Stimulated activated CD4-positive, alpha-beta T cell treated with anti-CD3 and anti-CD28 coated beads, Interleukin-1b, Interleukin-23, amount 100 ng/mL, for 24 hours (primary cell): ENCODE measurements at places on chromosomes 1 and 21.

DNA sequence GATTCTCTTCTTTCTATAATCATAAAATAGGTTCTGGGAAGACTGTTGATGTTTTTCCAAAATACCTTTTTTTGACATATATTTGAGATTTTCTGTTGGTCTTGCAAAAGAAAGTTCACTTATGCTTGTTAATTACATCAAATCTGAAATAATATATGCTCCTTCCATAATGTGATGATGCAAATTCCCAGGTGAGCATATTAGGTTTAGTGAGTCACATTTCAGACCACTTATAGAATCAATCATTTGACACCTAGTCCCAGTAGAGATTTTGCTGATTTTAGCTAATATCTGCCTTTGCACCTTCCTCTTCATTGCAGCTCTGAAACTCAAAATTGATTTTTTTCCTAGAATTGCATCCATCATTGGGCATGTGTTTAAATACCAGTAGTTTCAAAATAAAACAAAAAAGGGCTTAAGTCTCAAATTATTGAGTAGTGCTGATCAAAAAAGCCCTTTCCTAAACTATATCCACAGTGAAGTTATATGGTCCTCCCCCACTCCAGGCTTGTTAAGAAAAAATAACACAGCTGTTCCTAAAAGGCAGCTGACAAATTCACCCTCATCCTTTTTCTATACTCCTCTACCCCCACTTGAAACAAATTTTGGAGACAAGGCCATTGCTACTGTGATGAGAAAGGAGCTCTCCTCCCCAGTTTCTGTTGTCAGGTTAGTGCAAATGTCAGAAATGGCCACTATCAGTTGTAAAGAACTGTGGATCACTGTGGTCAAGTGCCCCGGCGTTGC is 37.1 kb upstream of the KCNQ4 start:
- no peak for DNase-seq

GRCh38 chr21:42747746-42748351 is 94.4 kb downstream of the PDE9A start:
- no peak for DNase-seq

DNA sequence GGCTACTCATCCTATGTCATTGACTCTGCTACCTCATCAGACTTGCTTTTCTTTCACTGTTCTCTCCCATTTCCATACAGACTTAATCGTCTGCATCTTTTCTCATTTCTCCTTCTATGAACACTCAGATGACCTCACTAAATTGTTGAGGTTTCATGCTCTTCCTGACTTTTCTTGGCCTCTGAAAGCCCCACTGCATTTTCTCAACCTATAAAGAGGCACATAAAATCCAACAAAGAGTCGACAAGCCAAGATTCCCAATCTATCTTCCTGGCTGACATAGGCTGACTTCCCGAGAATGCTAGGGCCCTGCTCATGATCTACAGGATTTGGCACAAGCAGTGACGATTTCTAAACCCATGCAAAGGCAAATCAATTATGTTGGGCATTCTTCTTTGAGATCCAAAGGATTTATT is 280.8 kb upstream of the DPYD start:
- DNase-seq = no peak

GRCh38 chr1:12709091-12709491 is 6.8 kb upstream of the AADACL3 start:
- no peak for DNase-seq

DNA sequence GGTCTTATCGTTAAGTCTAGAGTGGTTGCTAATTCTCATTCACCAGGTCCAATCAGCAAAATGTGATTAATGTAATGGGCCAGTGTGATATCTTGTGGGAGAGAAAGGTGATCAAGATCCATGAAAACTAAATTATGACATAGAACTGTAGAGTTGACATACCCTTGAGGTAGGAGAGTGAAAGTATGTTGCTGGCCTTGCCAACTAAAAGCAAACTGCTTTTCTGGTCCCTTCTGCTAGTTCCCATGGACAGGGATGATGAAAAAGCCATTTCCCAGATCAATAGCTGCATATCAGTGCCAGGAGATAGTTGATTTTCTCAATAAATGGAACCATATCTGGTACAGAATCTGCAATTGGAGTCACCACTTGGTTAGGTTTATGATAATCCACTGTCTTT is 65.8 kb downstream of the FH start:
- DNase-seq = no peak

- DNase-seq = no peak
Observed at GRCh38 chr1:29333008-29333407, 96.7 kb downstream of the PTPRU start.

GRCh38 chr1:181516706-181517105 is 33.4 kb downstream of the CACNA1E start:
- DNase-seq = no peak

GRCh38 chr1:246726881-246727280 is 2.7 kb downstream of the SCCPDH start:
- DNase-seq = no peak

DNA sequence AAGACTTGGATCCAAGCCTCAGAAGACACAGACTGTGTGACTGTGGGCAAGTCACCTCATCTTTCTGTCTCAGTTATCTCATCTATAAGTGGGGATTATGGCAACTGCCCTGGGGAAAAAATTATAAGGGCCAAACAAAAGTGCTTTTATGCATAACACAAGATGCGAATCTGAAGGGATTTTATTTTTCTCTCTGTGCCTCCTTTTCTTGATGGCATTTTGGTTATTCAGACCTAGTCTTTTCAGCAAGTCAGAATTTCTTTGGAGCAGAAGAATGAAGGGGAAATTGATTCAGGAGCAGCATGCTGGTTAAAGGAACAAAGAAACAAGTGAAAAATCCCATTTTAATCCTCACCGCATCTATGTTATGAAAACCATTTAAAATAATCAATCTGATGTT is 86.9 kb downstream of the PBX1 start:
- no peak for DNase-seq

- DNase-seq = no peak
Observed at GRCh38 chr1:208803011-208803811, 559.0 kb upstream of the PLXNA2 start.

DNA sequence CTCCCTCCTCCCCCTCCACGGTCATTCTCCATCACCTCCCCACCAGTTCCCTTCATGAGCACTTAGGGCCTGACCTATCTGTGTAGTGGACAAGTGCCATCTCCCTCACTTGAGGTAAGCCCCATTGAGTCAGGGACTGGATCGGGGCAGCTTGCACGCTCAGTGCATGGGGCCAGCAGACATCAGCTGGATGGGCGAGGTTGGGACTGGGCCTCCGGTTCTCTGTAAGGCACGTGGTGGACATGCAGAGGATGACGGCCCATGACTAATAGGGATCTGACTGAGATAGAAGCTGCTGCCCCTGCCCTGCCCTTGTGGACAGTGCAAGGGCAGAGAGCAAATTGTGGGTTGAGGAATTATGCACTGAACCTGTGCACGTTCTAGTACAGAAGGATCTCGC is 120.4 kb upstream of the C1orf174 start:
- no peak for DNase-seq

DNA sequence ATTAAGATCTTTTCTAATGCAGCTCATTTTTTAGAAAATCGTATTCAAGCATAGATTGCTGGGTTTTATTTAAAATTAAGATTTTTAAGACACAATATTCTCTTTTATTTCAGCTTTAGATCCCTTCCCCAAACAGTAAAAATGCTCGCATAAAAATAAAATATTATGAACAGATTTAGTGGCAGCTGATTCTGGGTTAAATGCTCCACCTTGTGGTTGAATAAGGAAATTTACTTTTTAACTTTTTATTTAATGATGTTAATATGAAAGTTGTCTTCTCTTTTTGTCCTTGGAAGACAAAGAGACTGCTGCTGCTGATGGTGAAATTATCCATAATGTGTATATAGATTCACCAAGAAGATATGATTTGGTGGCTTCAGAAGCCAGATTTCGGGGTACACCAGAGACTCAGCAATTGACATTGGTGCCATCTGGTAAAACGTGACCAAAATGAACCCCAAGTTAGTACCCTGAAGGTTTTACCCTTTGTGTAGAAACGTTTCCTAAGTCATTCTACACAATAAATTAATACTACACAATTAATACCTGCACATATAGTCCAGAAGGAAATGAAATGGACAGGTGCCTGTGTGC is 128.0 kb downstream of the ADAMTS1 start:
- DNase-seq = no peak

DNA sequence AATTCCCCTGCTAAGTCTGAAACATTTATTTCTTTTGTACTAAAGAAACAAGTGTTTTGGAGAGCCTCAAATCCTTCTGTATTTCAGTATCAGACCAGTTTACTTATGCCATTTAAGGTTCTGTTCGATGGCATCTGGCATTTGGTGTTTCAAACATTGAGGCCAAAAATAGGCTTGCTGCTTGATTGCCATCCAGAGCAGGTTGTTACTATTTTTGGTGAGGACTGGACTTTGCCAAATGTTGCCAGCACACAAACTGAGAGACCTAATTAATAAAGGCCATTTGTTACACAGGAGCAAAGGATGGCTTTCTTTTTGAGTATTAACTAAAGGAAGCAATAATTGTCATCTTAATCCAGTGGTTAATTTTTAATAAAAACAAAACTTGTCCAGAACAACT is 26.2 kb downstream of the VPS45 start:
- no peak for DNase-seq

GRCh38 chr21:32181457-32181856 is 97.4 kb downstream of the MIS18A start:
- no peak for DNase-seq

DNA sequence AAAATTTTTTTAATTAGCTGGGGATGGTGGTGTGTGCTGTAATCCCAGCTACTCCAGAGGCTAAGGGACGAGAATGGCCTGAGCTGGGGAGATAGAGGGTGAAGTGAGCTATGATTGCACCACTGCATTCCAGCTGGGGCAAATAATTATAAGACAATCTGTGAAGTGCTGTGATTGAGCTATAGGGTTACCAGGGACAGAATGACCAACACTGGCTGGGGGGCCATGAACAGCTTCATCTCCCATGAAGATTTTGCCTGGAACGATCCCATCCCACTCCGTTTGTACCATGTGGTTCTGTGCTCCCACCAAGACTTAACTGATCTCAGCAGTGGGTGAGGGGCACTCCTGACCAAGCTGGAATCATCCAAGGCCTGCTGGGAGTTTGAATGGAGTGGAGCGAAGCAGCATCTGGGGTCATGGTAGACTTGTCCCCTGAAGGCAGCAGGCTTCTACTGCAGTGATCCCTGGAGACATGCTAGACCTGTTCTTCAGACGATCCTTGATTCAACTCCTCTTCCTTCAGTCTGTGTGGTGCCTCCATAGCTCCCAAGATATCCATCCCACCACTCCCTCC is 53.6 kb upstream of the CTPS1 start:
- DNase-seq = no peak

GRCh38 chr1:231926340-231926739 is 299.8 kb downstream of the DISC1 start:
- DNase-seq = no peak

DNA sequence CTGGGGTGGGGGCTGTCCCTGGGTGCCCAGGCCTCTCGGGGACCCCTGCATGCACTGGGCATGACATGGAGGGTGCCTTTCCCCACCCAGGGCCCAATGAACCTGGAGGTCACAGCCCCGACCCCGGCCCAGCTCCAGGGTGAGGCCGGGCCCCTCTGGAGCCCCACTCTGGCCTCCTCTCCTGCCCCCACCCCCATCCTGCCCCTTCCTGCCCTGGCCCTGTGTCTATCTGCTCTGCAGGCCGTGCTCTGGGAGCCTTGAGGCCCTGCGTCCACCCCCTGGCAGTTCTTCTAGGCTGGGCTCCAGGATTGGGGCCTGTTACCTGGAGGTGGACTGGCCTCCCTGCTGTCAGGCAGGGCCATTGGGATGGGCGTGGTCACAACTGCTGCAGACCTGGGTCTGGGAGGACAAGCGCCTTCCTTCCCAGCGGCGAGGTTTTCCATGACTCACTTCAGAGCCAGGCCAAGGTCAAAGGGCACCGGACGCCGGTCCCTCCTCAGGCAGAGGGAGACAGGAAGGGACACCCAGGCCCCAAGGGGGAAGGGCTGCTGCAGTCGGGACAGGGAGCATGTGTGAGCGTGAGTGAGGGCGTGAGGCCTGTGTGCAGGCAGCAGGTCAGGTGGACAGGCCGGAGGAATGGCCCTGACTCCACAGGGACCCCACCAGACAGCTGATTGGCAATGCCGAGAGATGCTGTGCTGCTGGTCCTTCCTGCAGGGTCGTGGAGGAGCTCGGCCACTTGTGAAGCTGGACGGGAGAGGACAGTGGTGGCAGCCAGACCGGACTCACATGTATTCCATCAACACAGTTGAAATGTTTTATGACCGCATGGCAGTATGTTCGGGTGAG is 31.1 kb upstream of the POFUT2 start:
- no peak for DNase-seq

DNA sequence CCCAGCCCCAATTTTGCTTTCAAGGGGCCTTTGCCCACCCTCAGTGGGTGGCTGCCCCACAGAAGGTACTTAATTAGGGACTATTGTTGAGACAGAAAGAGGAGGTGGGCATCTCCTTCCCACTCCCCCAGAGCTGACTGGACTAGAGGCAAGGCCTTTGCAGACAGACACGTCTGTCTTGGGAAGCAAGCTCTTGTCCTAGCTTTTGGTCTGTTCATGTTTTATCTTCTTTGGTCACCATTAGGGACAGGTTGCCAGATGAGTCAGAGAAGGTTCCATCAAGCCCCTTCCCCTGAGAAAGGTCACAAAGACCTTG is 27.7 kb downstream of the PTAFR start:
- no peak for DNase-seq

DNA sequence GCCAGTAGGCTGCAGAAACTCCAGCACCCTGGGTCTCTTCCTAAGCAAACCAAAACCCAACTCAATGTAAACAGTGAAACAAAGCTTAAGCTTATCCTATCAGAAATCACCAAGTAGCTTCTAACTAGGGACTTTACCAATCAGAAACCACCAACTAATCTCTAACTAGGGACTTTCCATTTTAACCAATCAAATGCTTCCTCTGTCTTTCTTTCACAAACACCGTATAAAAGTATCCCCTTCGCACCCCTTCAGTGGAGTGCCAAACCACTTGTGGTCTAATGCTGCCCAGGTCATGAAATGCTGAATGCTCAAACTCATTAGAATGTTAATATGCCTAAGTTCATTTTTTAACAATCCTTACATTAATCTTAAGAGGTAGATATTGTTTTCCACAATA is 250.5 kb upstream of the DUSP10 start:
- DNase-seq = no peak

DNA sequence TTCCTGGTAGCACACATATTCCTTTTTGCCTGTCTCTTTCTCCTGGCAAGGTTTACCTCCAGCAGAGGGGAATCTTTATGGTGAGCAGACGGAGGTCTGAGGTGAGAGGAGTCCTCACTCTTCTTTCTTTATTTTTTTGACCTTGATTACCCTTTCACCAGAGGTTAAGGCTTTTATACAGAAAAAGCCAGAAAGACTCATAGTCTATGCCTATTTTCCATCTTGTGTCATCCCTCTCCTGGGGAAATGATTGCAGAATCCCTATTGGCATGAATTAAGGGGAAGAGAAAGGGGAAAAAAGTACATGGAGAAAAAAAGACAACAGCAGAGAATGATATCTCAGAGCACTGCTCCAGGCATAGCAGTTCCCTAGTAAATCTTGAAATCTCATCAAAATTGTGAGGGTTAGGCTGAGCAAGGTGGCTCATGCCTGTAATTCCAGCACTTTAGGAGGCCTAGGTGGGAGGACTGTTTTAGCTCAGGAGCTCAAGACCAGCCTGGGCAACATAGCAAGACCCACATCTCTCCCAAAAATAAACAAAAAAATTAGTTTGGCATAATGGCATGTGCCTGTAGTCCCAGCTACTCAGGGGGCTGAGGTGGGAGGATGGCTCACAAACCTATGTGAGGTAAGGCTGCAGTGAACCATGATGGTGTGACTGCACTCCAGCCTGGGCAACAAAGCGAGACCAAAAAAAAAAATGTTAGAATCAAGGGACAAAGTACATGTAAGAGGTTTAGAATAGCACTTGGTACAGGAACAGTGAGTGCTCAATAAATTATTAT is 1.2 kb upstream of the XPR1 start:
- no peak for DNase-seq
